Skin of body (tissue), 3 donors: ENCODE measurements at places on chromosomes 6 and 20. TPM values are rescaled to one million over a fixed set of nuclear protein-coding genes. Genes with fewer than 3 reads are reported as not detected.
A peak's percentile ranks its signal among the peaks of the same experiment; 100 is the strongest.

- DNase-seq = no peak
Observed at GRCh38 chr6:156390621-156391020, 386.6 kb upstream of the ARID1B start.

DNA sequence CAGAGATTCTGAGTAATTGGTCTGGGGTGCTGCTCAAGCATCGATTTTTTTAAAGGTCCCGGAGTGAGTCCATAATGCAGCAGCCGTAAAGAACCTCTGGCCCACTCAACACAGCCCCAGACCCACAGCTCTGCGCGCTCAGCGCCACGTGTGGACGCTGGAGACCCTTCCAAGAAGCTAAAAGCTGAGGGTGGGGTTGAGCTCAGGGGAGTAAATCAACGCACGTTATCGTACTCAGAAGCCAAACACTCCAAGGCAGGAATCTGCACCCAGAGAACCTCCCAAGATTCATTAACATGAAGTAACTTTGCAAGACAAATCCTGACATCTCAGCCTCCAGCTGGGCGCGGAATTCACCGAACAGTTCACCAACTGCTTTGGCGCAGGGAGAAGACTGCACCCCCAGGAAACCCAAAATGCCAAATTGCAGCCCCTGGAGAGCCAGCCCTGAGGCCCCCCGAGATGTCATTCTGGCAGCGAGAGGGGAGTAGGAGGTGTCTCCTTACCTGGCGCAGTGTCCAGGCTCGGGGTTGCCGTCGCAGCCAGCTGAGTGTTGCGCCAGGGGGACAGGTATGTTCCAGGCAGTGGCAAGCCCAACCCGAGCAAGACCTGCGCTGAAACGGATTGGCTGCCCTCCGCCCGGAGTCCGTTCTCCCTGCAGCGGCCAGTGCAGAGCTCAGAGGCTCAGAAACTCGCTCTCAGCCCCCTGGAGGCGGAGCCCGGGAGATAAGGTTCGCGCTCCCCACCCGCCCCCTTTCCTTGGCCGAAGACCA, at the start of gene COL21A1:
Gene COL21A1, minus strand, starts transcription at position 700 of the 773 bp plus-strand sequence. CDS start 64,962 bp downstream, outside the sequence.
- DNase-seq = peak; percentile 44

GRCh38 chr20:17610566-17611289, 40.9 kb downstream of the DSTN start:
- DNase-seq = no peak

- DNase-seq = no peak
Observed at GRCh38 chr6:138393871-138394783, 9.9 kb upstream of the HEBP2 start.

DNA sequence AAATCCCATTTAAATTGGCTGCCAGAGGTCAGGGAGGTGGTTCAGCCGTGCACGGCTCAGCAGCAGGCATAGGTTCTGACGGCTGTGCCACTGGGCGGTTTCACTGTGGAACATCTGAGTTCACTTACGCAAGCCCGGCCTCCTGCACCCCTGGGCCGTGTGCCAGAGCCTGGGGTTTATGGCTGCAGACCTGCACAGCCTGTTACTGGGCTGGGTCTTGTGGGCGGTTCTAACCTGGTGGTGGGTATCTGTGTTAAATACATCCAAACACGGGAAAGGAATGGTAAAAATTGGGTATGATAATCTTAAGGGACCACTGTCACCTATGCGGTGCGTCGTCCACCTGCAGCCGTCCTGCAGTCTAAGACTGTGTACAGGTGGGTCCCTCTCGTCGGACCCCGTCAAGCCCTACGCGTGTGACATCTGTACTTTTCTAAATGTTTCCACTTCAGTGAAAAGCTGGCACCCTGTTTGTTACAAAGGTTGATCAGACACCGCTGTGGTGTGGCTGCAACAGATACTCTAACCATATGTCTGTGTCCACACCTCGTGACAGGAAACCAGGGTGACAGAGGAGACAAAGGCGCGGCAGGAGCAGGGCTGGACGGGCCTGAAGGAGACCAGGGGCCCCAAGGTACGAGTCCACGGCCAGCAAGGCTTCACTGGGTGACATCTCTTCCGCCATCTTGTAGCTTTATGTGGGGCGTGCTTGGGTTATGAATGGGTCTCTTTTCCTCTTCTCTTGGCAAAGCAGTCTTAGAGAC, 21.5 kb downstream of the COL9A3 start:
- no peak for DNase-seq

- DNase-seq = no peak
Observed at GRCh38 chr20:20289331-20289730, 78.6 kb upstream of the INSM1 start.

- DNase-seq = no peak
Observed at GRCh38 chr20:10758446-10758845, 84.6 kb upstream of the JAG1 start.

DNA sequence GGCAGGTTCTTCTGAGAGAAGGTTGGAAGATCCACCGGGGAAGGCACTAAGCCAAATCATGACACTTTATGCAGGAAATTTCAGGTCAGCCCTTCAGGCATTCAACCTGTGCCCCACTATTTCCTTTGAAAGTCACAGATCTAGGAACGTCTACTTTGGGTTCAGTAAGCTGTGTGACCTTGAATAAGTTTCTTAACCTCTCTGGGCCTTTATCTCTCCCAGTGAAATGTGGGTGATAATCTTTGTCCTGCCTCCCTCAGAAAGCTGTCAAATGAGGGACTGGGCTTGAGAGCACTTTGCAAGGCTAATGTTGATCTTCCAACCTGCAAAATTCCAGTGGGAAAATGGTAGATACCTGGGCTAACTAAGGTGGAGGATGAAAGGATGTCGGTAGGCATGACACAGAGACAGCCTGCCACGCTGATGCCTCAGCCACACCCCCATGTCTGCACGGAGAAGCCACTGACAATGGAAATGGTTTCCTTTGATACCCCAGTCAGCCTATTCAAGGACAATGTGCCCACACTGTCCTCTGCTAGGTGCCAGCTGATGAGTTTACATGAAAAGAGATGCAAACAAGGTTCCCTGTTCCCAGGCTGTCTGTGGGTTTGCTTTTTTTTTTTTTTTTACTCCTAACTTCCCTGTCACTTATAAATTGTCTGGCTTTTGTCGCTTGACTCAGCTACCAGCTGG, 9.3 kb downstream of the BNIP5 start:
- no peak for DNase-seq

- DNase-seq = no peak
Observed at GRCh38 chr6:14506656-14507246, 389.2 kb downstream of the CD83 start.

DNA sequence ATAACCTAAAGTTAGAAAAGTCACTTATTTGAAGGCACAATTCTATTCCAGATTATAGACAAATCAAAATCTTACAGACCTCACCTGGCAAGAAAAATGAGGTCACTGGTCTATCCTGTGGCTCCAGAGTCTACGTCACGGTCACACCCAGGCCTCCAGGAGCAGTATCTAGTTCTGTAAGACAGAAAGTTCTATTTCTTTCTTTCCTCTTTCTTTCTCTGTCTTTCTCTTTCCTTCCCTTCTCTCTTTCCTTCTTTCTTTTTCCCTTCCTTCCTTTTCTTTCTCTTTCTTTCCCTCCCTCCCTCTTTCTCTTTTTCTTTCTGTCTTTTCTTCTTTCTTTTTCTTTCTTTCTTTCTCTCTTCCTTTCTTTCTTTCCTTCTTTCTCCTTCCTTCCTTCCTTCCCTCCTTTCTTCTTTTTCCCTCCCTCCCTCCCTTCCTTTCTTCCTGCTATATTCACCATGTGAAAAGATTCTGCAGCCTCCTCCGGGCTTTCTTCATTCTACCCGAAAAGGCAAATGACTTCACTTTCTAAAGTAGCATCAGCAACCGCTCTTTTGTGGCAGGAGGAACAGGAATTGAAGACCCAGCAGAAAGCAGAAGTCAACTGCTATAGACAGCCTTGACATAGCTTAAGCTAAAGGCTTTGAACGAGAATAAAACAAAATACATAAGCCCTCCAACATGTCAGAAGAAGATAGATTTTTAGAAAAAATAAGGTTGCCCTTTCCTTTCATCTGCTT, 83.9 kb upstream of the SIRPG start:
- no peak for DNase-seq

SEMG1 gene
- not detected for total RNA-seq

HCRTR2 gene
- not detected for total RNA-seq
